ENCODE measurements at places on chromosomes 4 and X.
A peak's percentile ranks its signal among the peaks of the same experiment; 100 is the strongest.

GRCh38 chr4:22167201-22167600 lies 218.6 kb upstream of the KCNIP4 start:
- H3K36me3 ChIP-seq = no peaks in the 10 kb centered on the region
- H3K27ac ChIP-seq = no peak overlapping the region
- H3K4me3 ChIP-seq = no peak overlapping the region
- DNase-seq = no peak

DNA sequence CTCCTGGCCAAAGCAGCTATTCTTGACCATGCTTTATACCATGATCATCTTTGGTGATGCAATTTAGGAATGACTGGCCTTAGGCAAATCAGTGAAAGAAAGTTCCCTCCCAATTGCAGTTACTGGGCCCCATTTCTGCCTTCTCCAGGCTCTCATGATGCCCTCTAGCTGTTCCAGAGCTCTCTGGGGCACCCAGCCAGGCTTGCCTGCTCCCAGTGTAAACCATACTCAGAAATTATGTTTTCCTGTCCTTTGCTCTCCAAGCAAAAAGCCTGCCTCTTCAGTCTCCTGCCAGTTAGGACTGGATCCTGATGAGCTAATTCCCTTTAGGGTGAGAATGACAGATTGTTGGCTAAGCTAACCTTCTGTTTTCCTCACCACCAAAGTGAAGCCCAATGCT lies 85.3 kb upstream of the RBPJ start:
- peaks cover 15% of the 10 kb centered on the region for H3K4me1 ChIP-seq
- no peaks in the 10 kb centered on the region for H3K27me3 ChIP-seq
- H3K36me3 ChIP-seq = no peaks in the 10 kb centered on the region
- DNase-seq = peak; percentile 33
- H3K27ac ChIP-seq = no peak overlapping the region

DNA sequence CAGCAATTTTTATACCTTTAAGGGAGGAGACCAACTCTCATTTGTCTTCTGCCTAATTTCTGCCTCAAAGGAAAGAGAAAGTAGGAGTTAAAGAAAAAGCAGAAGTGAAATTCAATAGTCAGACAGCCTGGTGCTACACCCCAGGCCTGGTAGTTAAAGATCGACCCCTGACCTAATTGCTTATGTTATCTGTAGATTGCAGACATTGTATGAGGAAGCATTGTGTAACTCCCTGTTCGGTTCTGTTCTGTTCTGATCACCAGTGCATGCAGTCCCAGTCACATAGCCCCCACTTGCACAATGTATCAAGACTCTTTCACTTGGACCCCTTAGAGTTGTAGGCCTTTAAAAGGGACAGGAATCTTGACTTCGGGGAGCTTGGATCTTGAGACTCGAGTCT lies 335.9 kb upstream of the AR start:
- DNase-seq = no peak
- H3K4me1 ChIP-seq = no peaks in the 10 kb centered on the region
- H3K27me3 ChIP-seq = no peaks in the 10 kb centered on the region
- H3K27ac ChIP-seq = no peak overlapping the region
- H3K36me3 ChIP-seq = no peaks in the 10 kb centered on the region

DNA sequence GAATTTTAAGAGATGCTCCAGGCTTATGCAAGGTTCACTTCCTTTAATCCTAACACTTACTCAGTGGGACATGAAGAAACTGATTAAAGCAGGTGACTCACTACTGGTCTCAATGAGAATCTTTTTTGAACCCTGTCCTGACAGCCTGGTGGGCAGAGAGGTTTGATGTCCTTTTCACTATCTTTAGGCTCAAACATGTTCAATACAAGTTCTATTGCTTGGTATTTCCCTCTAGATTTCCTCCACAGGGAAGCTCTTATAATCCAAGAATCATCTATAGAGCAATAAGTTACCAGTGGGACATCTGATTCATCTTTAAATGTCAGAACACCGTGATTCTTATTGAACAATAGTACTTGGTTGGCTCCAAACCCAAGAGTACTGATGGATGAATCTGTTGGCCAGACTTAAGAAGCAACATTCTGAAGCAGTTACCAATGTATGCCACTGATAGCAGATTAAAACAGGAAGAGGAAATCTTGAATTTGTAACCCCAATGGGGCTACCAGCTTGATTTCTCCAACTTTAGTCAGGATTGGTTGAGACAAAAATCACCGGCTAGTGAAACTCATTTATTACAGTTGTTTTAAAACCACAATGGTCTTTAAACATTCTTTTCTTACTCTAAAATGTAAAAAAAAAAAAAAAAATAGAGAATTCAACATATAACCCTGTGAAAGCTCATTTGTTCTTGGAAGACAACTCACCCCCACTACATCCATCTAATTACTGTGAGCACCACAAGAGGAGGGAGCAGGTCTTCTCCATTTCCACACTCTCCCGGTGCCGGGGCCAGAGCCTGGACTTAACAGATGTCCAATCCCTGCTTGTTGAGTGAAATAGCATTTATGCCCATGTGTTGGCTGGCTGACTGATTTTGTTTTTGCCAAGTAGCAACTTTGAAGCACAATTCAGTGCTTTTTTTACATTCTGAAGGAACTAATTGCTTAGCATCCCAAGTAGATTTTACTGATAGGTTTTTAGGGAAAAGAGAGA lies 43.3 kb downstream of the FGFBP1 start:
- DNase-seq = no peak
- H3K36me3 ChIP-seq = no peaks in the 10 kb centered on the region
- no peak overlapping the region for H3K27ac ChIP-seq
- H3K27me3 ChIP-seq = peaks cover 4% of the 10 kb centered on the region

DNA sequence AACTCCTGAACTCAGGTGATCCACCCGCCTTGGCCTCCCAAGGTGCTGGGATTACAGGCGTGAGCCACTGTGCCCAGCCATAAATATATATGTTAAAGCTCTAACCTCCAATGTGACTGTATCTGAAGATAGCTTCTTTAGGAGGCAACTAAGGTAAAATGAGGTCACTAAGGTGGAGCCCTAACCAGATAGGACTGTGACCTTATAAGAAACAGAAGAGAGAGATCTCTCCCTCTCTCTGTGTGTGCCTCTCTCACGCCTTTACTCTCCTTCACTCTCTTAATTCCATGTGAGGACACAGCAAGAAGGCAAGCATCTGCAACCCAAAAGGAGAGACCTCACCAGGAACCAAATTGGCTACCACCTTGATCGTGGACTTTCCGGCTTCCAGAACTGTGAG lies 926 bp upstream of the MAGIX start:
- H3K4me3 ChIP-seq = no peak overlapping the region
- no peak for DNase-seq
- peaks cover 11% of the 10 kb centered on the region for H3K4me1 ChIP-seq
- no peaks in the 10 kb centered on the region for H3K27me3 ChIP-seq
- no peaks in the 10 kb centered on the region for H3K36me3 ChIP-seq

DNA sequence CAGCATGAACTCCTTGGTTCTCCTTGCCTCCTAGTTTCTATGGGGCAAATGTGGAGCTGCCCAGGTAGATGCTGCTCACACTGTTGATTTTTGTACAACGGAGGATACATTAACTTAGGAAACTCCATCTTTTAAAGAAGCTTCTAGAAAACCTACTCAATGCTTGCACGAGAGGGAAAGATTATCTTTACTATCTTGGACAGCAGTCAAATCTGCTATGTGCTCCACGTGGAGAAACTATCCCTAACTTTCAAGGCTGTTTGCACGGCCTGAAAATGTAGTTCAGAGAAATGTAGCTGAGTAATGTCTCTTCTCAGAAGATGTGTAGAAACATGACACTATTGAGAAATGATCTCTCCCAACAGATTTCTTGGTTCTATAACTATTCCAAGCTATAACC lies 1530.9 kb upstream of the PABPC4L start:
- DNase-seq = no peak
- H3K36me3 ChIP-seq = no peaks in the 10 kb centered on the region
- no peaks in the 10 kb centered on the region for H3K4me1 ChIP-seq
- H3K27me3 ChIP-seq = no peaks in the 10 kb centered on the region
- H3K27ac ChIP-seq = no peak overlapping the region
- H3K4me3 ChIP-seq = no peak overlapping the region

GRCh38 chrX:38095971-38096529 lies 89.7 kb downstream of the SYTL5 start:
- H3K4me1 ChIP-seq = no peaks in the 10 kb centered on the region
- no peaks in the 10 kb centered on the region for H3K27me3 ChIP-seq
- H3K4me3 ChIP-seq = no peak overlapping the region
- DNase-seq = no peak
- H3K36me3 ChIP-seq = no peaks in the 10 kb centered on the region

DNA sequence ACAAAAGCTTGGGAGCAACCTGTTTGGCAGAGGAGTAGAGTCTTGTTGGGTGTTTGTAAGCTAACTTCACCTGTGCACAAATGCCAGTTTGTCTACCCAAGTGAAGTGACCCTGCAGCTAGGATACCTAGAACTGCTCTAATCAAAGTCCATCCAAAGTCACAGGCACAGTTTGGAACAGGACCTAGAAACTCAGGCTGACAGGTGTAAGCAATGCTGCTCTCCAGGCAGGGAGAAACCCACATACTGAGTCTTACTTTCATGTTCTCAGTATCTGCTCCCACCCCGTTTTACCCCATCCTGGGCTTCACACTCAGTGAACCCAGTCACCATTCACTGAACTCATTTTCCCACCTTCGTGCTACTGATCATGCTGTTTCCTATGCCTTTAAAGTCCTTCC lies 40.3 kb downstream of the MAML3 start:
- no peak overlapping the region for H3K4me3 ChIP-seq
- H3K27me3 ChIP-seq = no peaks in the 10 kb centered on the region
- H3K27ac ChIP-seq = no peak overlapping the region
- H3K36me3 ChIP-seq = no peaks in the 10 kb centered on the region
- no peak for DNase-seq
- peaks cover 57% of the 10 kb centered on the region for H3K4me1 ChIP-seq

DNA sequence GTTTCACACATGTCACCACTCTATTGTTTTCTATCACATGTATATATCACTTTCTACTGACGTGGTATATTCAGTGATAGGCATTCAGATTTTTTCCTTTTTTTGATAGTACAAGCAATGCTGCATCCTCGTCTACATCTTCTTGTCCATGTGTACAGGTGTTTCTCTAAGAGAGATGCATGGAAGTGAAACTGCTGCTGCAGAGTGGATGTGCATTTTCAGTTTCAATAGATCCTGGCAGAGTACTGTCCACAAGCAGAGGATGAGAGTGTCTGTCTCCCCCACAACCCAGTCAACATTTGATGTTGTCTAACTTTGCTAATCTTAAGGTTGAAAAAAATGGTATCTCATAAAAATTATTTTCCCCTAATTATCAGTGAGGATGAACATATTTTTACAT lies 194.0 kb upstream of the CASK start:
- no peaks in the 10 kb centered on the region for H3K27me3 ChIP-seq
- no peak overlapping the region for H3K27ac ChIP-seq
- no peaks in the 10 kb centered on the region for H3K4me1 ChIP-seq
- no peaks in the 10 kb centered on the region for H3K36me3 ChIP-seq

GRCh38 chr4:8015512-8015911 lies 75.9 kb upstream of the AFAP1 start:
- no peaks in the 10 kb centered on the region for H3K27me3 ChIP-seq
- peak; percentile 57 for DNase-seq
- H3K36me3 ChIP-seq = no peaks in the 10 kb centered on the region
- H3K27ac ChIP-seq = no peak overlapping the region
- H3K4me3 ChIP-seq = no peak overlapping the region
- peaks cover 5% of the 10 kb centered on the region for H3K4me1 ChIP-seq

- no peak overlapping the region for H3K4me3 ChIP-seq
- no peaks in the 10 kb centered on the region for H3K27me3 ChIP-seq
- no peaks in the 10 kb centered on the region for H3K4me1 ChIP-seq
- DNase-seq = no peak
Observed at GRCh38 chrX:133776072-133776471, 209.3 kb downstream of the GPC3 start.

DNA sequence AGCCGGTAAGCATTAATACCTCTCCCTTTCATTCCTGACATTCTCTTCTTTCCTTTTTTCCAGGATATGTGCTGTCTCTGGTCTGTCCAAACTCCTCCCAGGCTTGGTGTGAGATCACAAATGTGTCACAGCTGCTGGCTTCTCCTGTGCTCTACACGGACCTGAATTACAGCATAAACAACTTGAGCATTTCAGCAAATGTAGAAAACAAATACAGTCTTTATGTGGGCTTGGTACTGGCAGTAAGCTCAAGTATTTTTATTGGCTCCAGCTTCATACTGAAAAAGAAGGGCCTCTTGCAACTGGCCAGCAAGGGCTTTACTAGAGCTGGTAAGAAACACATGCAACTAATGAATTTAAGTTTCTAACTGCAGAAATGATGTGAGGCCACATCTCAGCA lies 8.4 kb downstream of the NIPAL1 start:
- no peak overlapping the region for H3K4me3 ChIP-seq
- H3K36me3 ChIP-seq = no peaks in the 10 kb centered on the region
- no peaks in the 10 kb centered on the region for H3K27me3 ChIP-seq
- H3K27ac ChIP-seq = no peak overlapping the region

GRCh38 chr4:29459926-29460325 lies 1260.2 kb upstream of the PCDH7 start:
- no peaks in the 10 kb centered on the region for H3K36me3 ChIP-seq
- H3K4me1 ChIP-seq = no peaks in the 10 kb centered on the region
- DNase-seq = no peak
- H3K4me3 ChIP-seq = no peak overlapping the region
- no peak overlapping the region for H3K27ac ChIP-seq
- no peaks in the 10 kb centered on the region for H3K27me3 ChIP-seq

DNA sequence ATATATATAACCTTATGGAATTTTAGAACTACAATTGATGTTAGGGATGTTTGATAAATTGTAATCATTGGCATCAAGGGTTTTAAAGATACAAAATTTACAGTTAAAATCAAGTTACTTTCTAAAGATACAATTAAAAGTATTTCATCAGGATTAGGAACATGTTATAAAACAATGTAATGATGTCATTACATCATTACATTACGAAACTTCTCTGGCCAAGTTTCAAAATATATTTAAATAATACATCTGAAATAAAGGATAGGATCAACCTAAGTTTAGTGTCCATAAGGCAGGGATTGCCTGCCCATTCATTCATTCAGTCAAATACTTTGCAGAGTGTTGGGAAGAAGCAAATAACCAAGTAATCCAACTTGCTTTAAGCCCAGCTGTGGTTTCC lies 75.1 kb downstream of the TENM3 start:
- no peaks in the 10 kb centered on the region for H3K27me3 ChIP-seq
- no peak overlapping the region for H3K27ac ChIP-seq
- DNase-seq = no peak
- no peaks in the 10 kb centered on the region for H3K4me1 ChIP-seq

DNA sequence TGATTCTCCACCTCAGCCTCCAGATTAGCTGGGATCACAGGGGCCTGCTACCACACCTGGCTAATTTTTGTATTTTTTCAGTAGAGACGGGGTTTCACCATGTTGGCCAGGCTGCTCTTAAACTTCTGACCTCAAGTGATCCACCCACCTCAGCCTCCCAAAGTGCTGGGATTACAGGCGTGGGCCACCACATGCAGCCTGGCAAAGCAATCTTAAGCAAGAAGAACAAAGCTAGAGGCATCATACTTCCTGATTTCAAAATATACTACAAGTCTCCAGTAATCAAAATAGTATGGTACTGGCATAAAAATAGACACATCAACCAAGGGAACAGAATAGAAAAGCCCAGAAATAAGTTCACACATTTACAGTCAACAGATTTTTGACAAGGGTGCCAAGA lies 12.8 kb upstream of the F8A1 start:
- H3K27ac ChIP-seq = no peak overlapping the region
- H3K36me3 ChIP-seq = no peaks in the 10 kb centered on the region
- no peaks in the 10 kb centered on the region for H3K4me1 ChIP-seq
- DNase-seq = no peak

GRCh38 chrX:76428243-76429130 lies 977 bp downstream of the MAGEE1 start:
- H3K4me1 ChIP-seq = no peaks in the 10 kb centered on the region
- peak overlapping the region; percentile 76 for H3K4me3 ChIP-seq
- DNase-seq = peak; percentile 48
- peaks cover 7% of the 10 kb centered on the region for H3K27me3 ChIP-seq
